ENCODE measurements at places on chromosomes 4 and X.

DNA sequence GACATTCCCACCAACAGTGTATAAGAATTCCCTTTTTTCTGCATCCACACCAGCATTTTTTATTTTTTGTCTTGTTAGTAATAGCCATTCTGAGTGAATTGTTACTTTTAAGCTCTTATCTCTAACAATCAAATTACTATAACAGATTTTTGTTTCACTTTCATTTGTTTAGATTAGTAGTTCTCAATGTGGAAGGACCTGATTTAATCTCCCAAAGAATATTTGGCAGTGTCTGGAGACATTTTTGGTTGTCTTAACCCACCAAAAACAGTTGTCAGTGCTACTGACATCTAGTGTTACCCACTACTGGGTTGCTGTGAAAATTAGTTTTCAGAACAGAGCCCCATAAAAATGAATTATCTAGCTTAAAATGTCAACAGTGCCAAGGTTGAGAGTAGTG, 37.9 kb downstream of the RUFY3 start:
- DNase-seq, result no peak

DNA sequence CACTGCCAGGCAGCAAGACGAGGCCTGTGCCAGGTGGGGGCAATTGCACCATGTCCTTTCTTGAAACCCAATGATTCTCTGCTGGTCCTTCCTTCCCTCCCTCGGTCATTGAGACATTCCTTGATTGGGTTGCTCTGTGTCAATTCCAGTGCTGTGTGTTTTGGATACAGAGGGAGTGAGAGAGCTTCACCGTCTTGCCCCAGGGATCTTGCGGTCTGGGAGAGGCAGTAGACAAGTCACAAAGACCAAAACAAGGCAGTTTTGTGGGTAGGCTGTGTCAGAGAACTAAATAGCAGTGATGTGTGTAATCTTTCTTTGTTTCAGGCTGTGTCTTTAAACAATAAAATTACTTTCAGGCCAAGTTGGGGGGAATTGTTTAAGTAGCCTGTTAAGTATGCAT, 38.8 kb upstream of the TADA2B start:
- DNase-seq, result no peak

DNA sequence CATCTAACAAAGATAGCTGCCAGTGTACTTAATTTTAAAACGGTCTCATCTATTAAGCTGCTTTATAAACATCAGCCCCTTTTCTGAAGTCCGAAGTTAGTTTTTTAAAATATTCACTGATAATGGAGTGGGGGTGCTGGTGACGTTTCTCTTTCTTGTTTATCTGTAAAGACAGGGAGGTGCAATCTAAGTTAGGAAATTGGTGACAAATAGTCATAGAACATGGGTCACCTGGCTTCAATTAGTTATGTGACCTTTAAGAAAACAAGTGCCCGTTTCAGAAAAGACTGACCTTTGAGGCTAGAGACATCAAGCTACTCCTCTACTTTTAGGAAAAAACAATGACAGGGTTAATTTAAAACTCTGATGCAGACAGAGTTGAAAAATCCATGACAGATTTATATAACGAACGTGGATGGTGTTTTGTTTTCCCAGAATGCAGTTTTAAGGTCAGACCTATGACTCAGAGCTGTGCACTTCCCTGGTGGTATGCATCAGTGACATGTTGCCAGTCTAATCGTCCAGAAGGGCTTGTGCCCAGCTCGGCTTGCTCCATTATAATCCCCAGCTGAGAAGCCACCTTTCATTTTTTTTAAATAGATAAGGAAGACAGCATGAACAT, 38.2 kb downstream of the FHL1 start:
- DNase-seq, result no peak

DNA sequence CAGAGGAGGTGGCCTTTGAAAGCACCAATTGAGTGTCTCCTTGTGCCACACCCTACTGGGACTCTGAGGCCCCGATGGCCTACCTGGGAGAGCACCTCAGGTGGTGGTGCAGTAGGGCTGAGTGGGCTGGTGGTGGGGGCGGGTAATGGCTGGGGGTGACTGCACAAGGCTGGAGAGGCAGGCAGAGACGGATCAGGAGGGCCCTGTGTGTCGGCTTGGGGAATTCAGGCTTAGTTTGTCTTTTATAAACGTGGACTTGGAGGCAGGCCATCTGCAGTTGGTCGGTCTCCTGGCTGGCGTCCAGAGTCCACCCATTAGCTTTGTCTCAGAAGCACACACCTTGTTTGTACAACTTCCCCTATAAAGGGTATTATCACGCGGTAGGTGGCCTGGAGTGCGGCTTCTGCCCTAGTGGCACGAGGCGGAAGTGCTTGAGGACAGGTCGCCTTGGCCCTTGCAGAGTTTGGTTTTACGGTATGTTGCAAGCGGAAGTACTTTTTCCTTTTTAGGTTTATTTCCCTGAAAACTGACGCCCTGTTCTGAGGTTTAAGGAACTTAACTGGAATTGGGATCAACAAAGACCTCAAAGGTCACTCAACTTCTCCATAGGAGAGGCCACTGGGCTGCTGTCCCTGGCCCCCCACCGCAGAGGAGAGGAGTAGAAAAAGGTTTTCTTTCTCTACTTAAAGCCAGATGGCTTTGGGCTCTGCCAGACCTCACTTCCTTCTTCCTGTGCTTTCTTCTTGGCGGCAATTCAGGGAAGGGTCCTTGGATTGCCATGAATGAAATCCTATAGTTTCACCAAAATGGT, 8.0 kb downstream of the TBC1D14 start:
- DNase-seq, result no peak

GRCh38 chrX:38278682-38279081, 48.6 kb downstream of the RPGR start:
- no peak for DNase-seq

DNA sequence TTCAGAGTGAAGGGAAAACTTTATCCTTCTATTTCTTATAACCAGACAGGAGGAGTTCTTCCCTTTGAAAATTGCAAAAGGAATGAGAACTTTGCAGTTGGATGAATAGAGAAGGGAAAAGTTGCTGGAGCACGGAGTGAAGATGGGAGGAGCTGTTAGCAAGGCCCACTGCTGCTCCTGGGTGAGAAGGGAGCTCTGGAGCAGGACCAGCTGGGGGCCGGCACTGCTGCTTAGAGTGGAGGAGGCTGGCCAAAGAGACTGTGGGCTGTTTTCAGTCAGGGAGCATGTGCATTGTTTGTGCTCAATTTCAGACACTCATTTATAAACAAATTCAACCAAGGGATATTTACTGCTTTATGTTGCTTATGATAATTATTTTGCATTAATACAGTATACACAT, 164.2 kb downstream of the STIM2 start:
- no peak for DNase-seq

GRCh38 chrX:8520791-8521190, 56.2 kb downstream of the VCX3B start:
- DNase-seq, result no peak

DNA sequence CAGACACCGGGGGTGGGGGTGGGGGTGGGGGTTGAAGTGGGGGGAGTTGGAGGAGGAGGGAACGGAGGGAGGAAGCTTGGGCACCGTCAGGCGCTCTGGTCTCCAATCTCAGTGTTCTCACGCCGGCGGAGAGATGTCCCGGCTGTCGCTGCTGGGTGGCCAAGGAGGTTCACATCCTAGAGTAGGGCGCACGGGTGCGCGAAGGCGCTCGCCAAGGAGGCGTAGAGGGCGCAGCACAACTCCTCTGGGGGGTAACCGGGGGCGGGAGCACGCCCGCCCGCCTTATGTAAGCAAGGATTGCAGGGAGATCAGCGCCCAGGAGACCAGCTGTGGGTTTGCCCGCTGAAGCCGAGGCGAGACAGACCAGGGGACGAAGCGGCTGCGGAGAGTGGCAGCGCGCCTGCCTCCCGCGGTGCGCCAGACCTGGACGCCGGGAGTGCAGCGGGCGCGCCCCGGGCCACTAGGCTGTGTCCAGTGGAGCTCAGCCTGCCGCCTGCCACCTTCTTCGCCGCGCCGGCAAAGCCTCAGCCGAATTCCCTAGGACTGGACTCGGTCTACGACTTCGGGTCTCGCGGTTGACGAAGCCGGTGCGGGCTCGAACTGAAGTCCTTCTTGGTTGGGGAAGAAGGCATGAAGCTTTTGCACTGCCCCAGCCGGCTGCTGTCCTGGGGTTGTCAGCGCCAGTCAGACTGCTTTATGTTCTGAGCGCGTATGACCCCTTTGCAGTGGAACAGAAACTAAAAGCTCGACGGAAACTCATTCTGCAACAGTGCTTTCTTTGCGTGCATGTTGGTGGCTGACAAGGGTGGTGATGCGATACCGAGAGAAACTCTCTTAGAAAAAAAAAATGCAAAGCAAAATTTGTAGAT, 707 bp upstream of the UNC5C start:
- DNase-seq, result no peak

GRCh38 chrX:32642283-32642682, 569.1 kb downstream of the DMD start:
- no peak for DNase-seq

GRCh38 chr4:21749924-21750323, 198.6 kb downstream of the KCNIP4 start:
- no peak for DNase-seq

DNA sequence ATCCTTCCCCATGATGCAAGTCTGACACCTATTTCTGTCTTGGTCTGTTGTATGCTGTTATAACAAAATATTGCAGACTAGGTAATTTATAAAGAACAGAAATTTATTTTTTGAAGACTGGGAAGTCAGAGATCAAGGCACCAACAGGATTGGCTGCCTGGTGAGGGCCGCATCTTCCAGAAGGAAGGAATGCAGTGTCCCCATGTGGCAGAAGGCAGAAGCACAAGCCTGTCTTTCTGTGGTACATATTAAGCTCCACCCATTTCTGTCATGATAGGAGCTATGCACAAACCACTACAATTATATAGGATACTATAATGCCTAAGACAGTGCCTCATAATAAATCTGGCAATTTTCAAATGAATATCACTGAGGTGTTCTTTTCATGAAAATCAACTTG, 502.3 kb upstream of the DIAPH2 start:
- DNase-seq, result no peak

DNA sequence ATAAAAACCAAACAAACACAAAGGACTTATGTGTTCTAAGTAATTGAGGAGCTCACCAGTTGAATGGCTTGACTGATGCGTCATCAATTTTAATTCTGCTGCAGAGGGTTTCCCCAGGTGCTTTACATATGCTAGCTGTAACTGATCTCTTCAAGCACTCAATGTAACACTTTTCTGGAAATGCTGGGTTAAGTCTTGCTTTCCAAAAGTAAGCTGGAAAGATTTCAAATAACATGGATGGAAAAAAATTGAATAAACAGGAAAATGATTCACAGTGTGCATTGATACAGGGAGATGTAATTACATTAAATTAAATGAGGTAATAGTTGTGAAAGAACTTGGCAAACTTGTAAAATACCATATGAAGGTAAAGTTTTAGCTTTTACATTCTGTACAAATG, 186.7 kb upstream of the WDFY3 start:
- peak; percentile 10 for DNase-seq

- DNase-seq, result no peak
Observed at GRCh38 chr4:57043347-57044251, 64.9 kb downstream of the POLR2B start.
